ENCODE measurements at places on chromosomes 16 and 17. TPM values are rescaled to one million over a fixed set of nuclear protein-coding genes. Genes with fewer than 3 reads are reported as not detected.

DNA sequence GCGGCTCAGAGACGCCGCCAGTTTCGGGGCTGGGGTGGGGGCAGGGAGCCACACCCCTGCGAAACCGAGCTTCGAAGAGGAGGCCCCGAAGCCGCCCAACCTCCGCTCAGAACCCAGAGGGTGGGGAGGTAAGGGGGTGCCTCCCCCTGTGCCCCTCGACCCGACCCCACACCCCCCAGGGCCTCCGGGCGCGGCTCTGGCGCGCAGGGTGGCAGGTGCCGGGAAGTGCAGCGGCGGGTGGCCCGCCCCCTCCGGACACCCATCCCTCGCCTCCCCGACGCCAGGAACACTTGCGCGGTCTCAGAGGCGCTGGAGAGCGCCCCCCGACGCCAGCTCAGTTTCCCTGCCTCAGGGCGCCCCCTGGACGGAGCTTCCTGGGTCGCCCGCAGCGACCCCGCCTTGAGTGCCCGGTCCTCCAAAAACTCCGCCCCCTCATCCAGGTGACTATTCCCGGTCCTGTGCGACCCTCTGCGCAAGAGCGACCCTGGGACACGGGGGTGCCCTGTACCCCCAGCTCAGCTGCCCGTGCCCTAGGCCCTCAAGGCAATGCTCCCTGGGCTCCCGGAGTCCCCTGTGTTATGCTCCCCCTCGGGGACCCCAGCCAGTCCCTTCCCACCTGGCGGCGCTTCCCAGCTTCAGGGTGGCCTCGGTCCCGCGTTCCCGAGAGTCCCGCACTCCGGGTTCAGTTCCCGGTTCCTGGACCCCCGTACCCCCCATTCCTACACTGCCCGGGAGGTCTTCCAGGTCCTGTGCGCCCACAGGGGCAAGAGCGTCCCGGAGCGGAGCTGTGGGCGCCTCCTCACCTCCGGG is 562 bp downstream of the PPL start:
- DNase-seq, result no peak

- DNase-seq, result no peak
These were observed 42.3 kb downstream of the JPH3 start for GRCh38 chr16:87644596-87644995.

ADAM11 gene
- 1.6 TPM for polyA plus RNA-seq

SHISA9 gene
- 3.5 TPM for polyA plus RNA-seq

All from right renal cortex interstitium (tissue), 3 donors.